ENCODE measurements at places on chromosomes 4 and X.

- DNase-seq, result no peak
Observed at GRCh38 chrX:66635360-66635759, 3.5 kb downstream of the EDA2R start.

DNA sequence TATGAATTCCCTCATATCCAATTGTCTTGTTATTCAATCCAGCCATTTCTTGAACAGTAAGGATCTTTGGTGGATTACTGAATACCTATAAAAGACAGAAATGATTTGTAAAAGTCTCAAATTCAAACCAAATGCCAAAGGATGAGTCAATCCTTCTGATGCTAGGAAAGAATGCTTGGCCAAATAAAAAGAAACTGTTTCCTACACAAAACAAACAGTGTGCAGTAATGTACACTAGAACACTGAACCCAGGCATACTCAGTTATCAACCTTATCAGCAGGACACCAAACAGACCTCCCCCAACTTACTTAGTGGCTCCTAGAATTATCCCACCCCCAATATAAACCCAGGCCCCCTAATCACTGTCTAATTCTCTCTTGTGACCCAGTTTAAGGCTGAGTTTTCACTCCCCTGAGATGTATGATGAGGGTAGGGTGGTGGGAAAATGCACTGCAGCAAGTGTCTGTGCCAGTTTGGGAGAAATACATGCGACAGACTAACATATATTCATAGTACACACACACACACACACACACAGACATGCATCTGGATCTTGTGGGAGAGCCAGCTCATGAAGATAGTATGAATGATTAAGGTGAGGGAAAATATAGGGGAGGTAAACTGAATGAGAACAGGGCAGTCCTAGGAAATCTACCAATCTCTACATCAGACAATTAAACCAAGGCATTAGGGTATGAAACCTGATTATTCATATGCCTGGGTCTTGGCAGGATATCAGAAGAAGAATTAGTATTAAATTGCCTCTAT lies 35.0 kb downstream of the CLDN2 start:
- no peak for DNase-seq

DNA sequence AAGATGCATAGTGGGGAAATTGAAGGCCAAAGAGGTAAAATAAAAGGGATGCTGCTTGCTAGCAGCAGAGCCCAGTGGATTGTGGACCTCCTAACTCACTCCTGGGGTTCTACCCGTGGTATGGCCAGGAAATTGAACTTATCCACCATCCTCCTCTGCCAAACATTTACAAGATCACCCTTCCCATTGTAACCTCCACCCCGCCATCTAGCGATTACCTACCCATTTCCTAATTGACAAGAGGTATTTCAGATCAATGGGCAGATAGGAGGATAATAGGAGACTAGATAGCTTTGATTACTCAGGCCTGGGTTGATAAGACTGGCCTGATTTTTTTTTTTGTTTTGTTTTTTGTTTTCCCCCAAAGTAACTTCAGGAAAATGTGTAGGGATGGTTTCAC lies 67.8 kb downstream of the REPS2 start:
- no peak for DNase-seq

DNA sequence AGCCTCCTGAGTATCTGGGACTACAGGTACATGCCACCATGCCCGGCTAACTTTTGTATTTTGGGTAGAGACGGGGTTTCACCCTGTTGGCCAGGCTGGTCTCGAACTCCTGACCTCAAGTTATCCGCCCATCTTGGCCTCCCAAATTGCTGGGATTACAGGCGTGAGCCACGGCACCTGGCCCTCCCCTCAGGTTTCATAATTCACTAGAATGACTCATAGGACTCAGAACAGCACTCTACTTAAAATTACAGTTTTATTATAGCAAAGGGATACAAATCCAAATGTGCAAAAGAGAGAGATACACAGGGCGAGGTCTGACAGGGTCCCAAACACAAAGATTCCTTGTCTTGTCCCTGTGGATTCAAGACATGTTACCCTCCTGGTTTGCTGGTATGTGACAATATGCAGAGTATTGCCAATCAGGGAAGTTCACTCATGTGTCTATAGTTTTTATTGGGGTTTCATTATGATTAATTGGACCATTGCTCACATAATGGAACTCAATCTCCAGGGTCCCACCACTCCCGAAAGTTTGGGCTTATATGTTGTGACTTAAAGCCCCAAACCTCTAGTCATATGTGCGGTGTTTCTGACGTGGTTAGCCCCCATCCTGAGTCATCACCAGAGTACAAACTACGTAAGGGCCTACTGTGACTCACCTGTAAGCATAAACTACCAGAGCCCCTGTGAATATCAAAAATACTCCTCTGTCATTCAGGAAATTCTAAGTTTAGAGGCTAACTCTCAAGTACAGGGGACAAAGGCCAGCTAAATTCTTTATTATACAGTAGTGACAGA lies 5.2 kb downstream of the YIPF6 start:
- no peak for DNase-seq

- no peak for DNase-seq
Observed at GRCh38 chrX:39896951-39897740, 200.6 kb downstream of the BCOR start.

DNA sequence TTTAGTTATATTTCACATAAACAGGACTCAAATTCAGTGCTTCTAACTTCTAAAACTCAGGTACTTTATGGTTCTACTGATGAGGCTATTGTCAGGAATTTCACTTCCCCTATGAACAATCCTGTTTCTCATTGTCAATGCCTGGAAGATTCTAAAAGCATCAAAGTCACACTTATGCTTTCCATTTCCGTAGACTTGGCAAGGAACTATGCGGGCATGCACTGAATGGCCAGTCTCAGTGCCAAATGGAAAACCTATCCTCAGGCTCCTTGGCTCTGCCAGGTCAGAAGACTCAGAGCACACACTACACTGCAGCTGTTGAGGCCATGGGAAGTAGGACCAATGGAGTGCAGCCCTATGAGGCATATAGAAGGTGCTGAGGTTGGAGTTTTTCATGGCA lies 97.0 kb upstream of the PTPN13 start:
- no peak for DNase-seq

DNA sequence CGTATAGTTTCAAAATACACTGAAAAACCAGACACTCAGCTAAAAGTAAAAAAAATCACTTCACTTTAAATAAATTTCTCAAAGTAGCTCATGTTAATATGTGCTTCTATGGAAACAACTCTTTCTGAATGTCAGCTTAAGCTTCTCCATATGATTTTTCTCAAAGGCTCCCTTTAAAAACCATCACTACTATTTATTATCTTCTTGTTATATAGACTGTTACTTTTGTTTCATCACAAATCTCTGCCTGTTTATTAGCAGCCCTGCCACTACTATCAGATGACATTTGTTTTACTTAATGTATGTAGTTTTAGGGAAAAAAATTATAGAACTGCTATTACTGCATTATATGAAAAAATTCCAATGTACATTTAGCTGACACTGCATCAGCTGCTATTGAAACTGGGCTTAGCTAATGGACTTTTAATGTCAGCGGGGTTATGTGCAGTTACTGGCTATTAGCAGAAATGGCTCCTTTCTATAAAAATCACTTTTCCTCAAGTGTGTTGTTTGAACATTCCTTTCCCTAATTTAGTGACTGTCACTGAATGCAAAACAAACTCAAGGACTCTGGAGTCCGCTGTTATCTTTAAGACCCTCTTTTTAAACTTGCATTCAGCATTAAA lies 10.8 kb downstream of the UNC5C start:
- DNase-seq, result no peak

DNA sequence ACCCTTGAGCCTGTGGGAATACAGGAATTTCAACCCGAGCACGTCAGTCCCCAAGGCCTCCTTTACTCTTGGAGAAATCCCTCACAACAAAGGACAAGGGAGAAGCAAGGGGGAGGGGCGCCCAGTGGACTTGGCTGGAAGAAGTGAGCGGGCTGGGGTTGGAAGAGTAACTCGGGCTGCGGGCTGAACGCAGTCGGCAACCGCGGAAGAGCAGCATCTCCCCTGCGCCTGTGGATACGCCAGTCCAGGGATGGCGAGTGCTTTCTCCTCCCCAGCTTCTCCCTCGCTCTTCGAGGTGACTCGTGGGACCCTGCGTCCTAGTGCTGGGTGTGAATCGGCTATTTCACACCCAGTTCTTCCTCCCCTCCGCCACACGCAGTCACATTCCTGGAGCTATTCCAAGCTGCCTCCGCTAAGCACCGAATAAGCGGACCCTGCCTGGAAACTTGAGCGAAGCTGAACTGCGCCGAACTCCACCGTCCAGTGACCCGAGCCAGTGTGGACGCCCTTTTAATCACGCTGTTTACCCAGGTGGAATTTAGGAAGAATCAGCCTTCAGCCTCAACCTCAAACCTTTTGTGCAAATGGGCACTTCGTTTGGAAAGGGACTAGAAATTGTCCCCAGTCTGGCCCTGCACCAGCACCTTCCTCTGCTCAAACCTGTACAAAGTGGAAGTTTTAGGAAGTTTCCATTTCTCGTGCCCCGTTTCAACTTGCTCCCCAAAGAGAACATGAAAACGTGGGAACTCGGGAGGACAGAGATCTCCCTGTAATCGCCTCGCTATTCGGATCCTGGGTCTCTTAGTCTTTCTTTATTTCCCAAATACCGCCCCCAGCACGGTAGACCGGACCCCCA lies 64.3 kb upstream of the WDR17 start:
- DNase-seq, result no peak

GRCh38 chrX:7926501-7926900 lies 712 bp downstream of the PNPLA4 start:
- no peak for DNase-seq

DNA sequence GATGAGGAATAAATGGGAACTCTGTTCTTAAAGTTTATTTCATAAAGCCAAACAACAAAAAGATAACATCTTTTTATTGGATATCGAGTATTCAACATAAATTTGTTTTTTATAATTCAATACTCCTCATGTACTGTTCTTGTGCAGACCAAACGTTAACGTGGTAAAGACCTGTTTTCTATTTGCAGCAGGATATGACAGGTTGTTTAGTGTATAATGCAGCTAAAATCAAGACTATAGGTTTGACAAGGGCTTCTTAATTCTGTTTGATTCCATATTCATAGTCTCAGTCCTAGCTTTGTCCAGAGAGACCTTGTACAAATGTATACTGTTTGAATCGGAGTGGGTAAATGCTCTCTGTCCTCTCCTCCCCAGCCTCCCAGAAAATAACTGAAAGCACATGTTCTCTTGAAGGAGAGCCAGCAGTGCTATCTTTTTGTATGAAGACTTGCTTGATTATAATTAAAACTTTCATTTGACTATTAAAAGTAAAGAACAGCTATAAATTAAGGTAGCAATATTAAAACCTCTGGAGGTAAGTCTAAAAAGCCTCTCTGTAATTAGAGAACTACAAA lies 17.7 kb downstream of the TMSB4X start:
- no peak for DNase-seq

GRCh38 chr4:27894951-27895350 lies 1034.3 kb downstream of the STIM2 start:
- no peak for DNase-seq

DNA sequence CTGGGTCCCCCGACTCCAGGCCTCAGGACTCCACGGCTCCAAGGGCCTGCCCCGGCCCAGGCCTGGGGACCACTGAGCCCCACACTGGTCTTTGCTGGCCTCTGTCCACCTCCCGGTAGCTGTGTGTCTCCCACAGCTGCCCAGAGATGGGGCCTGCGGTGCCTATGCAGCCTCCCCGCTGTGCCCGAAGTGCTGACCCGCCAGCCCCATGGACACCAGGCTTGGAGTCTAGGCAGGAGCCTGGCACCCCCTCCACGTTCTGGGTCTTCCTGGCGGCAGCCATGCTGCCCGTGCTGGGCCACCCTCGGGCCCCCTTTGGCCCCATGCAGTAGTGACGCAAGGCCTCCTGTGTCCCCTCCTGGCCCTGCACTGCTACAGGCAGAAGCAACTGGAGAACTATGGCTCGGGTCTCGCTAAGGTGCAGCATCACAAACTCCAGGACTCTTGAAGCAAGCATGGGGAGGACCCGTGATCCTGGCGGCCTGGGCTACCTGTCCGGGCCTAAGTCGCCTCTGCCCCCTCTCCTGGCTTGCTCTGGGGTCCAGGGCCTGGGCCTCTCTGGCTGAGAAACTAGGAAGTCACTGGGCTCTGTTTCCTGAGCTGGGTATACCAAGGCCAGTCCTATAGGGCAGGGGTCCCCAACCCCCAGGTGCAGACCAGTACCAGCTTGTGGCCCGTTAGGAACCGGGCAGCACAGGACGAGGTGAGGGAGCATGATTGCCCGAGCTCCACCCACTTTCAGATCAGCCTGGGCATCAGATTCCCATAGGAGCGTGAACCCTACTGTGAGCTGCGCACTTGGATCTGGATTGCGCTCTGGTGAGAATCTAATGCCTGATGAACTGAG lies 917 bp downstream of the MYL5 start:
- DNase-seq, result no peak

GRCh38 chrX:15856222-15856587 lies 1.6 kb upstream of the AP1S2 start:
- no peak for DNase-seq

GRCh38 chr4:56613101-56613862 lies 67.8 kb downstream of the HOPX start:
- no peak for DNase-seq

- no peak for DNase-seq
Observed at GRCh38 chr4:68359508-68359907, 9.6 kb upstream of the YTHDC1 start.

DNA sequence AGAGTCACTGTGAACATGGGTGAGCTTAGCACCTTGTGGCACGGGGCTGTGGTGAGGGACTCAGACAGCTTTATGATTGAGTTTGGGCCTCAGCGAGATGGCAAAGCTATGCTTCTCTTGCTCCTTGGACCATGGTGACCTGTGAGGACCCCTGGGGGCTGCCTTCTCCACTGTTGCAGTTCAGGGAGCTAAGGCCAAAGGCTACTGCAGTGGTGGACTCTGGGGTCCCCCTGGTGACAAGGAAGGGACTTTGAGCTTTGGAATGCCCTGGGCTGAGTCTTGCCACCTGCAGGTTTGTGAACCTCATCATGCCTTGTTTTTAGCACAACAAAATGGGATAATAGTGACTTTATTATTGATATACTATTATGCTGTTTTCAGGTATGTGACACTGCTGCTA lies 36.5 kb downstream of the TBL1X start:
- no peak for DNase-seq

- no peak for DNase-seq
Observed at GRCh38 chrX:112874175-112874574, 33.5 kb upstream of the AMOT start.

- DNase-seq, result no peak
Observed at GRCh38 chr4:153045111-153045982, 109.2 kb downstream of the FHDC1 start.

- no peak for DNase-seq
Observed at GRCh38 chr4:108109997-108110416, 58.7 kb downstream of the LEF1 start.

GRCh38 chr4:147760176-147760575 lies 28.3 kb downstream of the ARHGAP10 start:
- no peak for DNase-seq

GRCh38 chr4:1225272-1226143 lies 23.4 kb downstream of the CTBP1 start:
- DNase-seq, result no peak
